ENCODE measurements at places on chromosomes 3 and 15.

GRCh38 chr3:40078590-40078989, 230.9 kb upstream of the EIF1B start:
- DNase-seq: no peak

DNA sequence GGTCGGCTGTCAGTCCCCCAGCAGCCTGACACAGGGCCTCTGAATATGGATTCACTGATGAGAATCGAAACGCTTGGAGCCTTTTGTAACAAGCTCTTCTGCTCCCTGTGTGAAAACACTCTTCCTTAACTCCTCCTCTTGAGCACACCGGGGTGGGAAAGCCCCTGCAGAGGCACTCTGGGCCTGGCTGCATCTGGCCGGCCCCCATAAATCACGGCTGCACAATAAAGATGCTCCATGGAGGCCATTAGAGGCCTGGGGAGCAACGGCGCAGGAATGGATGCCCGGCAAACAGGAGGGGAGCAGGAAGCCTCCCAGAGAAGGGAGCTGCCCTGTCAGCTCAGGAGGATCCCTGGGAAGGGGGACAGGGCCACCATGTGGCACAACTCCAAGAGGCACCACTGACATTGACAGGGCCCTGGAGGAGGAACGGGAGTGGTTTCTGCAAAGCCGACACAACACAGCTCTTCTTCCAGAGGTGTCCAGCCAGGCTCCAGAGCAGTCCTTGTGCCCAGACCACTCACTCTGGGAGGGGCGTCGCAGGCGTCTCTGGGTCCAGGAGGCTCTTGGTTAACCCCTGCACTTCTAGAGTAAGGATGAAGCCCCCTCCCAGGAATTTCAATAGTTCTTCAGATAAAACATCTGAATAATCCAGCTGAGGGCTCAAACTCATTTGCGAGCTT, 509.3 kb upstream of the PPP2R3A start:
- no peak for DNase-seq

DNA sequence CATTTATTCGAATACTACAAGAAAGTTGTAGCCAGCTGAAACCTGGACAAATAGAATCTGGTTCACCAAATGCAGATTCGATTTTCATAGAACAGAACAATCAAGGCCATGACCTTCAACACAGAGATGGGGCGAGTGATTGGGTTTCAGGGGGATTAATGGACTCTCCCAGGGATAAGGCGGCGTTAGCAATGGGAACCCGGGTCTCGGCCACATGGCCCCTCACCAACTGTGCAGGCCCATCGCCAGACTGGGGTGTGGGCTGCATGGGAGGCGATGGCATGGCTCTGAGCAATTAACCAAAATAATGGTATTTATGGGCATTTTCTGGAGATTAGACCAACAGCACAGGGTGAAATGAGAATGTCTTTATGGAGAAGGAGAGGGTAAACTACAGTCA, 34.2 kb downstream of the VGLL4 start:
- no peak for DNase-seq

GRCh38 chr3:161219495-161219894, 1.6 kb upstream of the NMD3 start:
- DNase-seq: no peak

DNA sequence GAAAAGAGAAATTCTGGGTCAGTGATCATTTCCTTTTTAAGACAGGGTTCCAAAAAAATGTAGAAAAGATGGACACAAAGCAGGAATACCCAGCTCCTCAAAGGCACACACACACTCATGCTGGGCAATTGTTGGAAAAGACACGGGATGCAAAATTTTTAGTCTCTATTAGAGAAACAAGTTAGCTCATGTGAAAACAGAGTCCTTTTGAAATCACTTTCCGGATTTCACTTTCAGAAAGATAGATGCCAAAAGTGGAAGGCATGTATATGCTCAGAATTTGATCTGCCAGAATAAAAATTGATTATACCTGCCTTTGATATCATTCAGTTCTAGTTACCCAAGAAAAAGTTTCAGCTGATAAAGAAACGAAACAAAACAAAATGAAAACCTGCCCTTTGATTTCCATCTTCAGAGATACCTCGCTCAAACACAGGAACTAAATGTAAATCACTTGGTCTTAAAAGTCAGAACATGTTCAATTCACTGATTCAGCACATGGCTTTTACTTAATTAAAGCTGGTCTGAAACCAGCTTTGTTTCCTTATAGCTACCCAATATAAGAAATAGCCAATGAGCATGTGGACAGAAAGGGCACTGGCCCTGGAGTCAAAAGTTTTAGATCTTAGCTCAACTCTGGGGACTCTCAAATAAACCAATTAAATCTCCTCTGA, 52.8 kb downstream of the PLD1 start:
- DNase-seq: no peak

DNA sequence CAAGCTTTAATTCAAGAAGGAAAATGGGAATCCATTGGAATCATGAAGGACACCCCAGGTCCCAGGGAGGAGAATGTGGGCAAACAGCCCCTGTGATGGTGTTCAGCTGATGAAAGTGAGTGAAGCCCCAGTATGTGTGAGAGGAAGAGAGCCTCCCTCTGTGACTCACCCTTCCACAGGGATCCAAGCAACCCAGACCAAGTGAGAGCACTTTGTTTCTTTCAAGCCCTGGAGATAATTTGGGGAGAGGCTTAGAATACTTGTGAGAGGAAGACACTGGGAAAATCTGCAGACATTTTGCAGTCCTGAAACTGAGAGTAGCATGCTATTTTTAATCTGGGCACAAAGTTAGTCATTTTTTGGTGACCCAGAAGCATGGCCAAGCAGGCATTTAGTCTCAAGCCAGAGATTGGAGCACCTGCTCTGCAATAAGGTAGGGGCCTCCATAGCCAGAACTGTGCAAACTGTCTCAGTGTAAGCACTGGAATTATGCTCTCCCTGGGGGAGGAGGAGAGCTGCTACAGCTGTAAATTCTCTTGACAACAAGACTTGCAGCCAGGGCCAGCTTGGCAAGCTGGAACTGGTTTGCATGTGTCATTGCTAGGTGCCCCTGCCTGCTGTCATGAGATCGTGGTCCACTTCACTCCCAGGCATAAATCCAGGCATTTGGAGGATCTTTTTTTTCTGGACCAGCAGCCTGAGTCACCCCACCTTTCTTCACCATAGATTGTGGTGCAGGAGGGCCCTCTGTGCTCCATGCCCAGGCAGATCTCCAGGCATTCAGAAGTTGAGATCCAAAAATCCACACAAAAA, 537.8 kb upstream of the DPPA4 start:
- no peak for DNase-seq

DNA sequence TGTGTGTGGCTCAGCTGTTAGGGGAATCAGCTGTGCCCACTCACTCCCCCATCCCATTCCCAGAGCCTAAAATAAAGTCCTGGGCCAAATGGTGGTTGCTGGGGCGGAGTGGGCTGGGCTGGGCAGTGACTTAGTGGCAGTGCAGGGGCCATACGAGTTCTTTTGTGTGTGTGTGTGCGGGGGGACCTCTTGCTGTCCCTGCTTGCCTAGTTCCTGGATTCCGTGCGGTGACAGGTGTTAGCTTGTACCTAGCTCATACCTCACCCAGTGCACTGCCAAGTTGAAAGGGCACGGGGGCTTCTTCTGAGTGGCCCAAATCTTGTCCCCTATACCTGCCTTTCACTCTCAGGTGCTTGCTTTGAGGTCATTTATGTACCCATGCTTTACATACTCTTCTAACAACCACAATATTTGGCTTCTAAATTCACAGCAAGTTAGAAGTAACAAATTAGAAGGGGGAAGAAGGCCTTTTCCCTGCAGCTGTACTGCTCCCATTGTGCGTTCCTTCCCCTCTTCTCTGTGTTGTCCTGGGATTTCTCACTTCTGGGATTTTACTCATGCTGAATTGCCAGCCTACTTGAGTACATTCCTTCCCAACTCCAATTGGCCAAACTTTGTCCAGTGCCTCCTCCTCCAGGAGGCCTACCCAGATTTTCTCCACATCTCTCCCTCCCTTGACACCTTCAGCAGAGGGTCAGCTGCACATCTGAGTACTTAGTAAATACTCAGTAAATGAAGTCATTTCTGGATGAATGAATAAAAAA, 66.3 kb upstream of the POLG start:
- DNase-seq: no peak

DNA sequence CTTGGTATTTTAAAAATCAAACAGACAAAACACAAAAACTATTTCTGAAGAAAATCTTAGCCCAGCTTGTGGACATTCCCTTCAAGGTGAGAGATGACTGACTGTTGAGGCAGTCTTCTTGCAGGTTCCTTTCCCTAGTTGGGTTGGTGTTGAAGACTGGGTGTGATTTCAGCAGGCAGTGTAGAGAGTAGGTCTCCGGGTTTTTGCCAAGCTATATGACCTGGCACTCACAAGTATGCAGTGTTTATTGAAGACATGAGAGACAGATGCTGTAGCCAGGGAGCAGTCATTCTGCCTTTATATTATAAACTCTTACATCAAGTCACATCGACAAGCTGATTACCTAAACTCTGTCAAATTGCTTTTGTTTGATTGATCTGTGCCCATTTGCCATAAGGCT, 17.5 kb downstream of the SENP8 start:
- DNase-seq: no peak

DNA sequence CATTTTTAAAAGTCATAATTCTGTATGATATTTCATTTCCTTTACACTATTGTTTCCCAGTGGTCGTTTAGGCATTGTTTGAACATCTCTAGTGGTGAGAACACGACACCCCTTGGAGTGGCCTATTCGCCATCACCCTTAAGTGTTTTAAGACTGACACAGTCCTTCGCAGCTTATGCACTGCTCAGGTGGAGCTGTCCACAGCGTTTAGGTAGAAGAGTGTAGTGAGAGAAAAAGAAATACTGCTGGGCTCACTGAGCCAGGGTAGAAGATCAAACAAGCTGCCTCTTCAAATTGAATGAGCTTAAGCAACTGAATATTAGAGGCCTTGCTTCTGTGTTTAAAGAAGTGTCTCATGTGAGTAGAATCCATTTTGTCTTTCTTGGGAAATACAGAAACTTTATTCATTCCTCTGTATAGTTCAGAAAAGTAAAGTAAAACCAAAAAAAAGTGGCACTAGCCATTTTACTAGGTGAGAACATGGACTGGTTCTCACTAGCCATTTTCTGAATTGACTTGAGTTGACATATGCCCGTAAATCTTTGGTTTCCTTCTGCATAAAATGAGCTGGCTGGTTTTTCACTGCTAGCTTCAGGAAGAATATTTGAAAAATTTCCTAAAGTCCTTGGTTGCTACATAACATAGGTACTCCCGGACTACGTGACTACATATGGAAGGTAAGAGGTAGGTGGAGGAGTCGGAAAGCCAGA, 155.9 kb downstream of the P3H2 start:
- no peak for DNase-seq

GRCh38 chr3:106299300-106300098, 430.7 kb upstream of the CBLB start:
- peak; percentile 69 for DNase-seq

- DNase-seq: no peak
Measured at GRCh38 chr3:42043099-42043813, 47.9 kb upstream of the TRAK1 start.

DNA sequence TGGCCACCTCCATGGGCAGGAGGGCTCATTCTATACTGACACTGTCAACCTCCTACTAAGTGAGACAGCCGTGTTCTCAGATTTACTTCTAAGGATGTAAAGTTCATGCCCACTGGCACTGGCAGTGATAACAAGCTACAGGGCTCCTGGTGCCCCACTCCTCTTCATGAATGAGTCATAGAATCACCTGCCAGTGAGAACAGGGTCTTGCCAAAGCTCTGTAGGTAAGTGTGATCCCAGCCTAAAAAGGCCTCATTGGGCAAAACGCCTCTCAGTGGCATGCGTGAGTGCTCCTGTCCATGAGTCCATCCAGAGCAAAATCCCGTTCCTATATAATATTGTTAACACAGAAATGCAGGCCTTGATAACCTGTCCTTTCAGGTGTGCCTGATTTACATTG, 17.4 kb downstream of the PXYLP1 start:
- no peak for DNase-seq

DNA sequence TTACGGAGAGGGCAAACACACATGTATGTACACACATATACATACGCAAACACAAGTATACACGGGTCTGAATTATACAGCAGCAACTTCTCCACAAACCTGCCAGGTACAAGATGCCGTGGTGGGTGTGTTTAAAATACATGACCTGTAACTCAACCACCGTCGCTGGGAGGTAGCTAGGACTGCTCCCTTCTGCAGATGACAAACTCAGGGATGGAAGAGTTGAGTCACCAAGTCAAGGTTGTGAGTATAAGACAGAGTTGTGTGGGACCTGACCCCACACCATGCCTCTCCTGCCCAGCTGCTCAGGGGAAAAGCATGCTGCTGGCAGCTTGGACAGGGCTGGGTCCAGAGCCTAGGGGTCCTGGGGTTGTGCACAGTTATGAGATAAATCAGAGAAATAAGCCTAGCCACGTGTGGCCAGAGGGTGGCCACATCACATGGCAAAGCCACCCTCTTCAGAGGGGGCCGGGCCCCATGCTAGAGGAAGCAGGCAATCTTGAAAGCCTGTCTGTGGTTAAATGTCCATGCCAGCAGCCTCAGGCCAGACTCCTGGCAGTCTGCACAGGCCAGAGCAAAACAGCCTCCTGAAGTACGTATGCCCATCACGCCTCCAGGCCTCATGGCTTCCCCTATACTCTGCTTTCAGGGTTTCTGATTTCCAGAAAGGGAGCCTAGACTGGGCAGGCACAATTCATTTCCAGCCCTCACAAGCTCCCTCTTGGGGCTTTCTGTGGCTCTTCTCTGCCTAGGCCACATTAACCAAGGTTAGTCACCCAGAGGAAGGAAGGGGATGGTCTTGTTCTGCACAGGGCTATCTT, 107.7 kb upstream of the RPL32 start:
- DNase-seq: peak; percentile 79

- no peak for DNase-seq
Measured at GRCh38 chr3:24167429-24167828, 222.3 kb downstream of the NR1D2 start.

- no peak for DNase-seq
Measured at GRCh38 chr3:194129581-194130133, 6.3 kb upstream of the HES1 start.

GRCh38 chr15:85837881-85838280, 43.2 kb upstream of the KLHL25 start:
- DNase-seq: no peak

DNA sequence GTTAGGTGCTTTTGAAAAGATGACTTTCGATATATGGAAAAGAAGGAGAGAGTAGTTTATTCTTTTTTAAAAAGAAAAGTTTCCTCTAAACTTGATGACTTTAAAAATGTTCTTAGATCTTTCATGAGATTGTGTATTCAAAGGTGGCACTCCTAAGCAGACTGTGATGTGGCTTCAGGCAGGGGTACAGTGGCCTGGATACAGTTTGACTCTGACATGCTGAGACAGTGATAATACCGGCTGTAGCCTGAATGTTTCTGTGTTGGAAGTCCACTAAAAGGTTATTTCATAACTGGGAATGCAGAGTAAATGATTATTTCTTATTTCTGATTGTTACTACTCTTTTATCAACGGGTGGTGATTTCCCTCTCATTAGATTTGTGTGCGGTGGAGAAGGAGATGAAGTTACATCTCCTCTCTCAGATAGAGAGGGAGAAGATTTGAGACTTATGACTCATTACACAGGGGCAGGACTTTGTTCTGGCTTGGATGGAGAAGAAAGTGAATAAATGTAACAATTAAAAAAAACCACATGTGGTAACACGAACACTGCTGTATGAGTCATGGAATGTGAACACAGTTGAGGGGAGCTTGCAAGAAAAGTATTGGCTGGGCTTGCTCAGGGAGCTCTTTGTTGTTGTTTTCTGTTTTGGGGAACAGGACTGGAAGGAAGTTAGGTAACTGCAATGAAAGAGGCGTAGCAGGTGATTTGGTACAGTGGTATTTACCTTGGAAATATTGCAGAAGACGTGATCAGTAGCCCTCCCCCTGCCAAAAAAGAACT, 21.6 kb downstream of the SPTSSB start:
- DNase-seq: peak; percentile 61

GRCh38 chr3:46489875-46490274, 7.9 kb upstream of the RTP3 start:
- no peak for DNase-seq

GRCh38 chr15:36803773-36804172, 224.3 kb downstream of the CDIN1 start:
- DNase-seq: no peak
